GM20000 (cell line): ENCODE measurements at places on chromosomes 5 and 9.

- no peak for DNase-seq
These were observed 16.3 kb upstream of the OLFM1 start for GRCh38 chr9:135070964-135071735.

DNA sequence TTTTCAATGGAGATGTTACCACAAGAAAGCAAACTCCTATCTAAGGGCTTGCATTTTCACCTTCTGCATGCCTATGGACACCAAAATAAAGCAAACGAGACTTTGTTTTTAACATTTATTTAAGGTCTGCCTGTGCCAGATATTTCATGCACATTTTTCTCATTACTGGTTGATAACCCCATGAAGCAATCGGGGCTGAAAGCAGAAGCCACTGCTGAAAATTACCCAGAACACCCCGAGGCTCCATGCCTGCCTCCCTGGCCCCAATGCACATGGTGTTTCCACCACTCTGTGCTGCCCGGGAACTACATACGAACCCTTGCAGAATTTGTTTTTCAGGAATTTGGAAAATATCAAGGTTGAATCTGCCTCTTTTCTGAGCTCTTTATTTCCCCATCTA, 240.1 kb downstream of the NR2F1-AS1 start:
- DNase-seq = no peak

- DNase-seq = peak; percentile 23
These were observed 161.0 kb downstream of the SLC25A46 start for GRCh38 chr5:110899566-110900412.

- no peak for DNase-seq
These were observed 43.3 kb upstream of the NDFIP1 start for GRCh38 chr5:142065273-142065672.

GRCh38 chr5:156473269-156473908, 146.4 kb downstream of the SGCD start:
- DNase-seq = no peak
